ENCODE measurements at places on chromosomes 4 and X. TPM values are rescaled to one million over a fixed set of nuclear protein-coding genes. Genes with fewer than 3 reads are reported as not detected.
A peak's percentile ranks its signal among the peaks of the same experiment; 100 is the strongest.

- DNase-seq: no peak
Measured at GRCh38 chr4:38170338-38171169, 210.4 kb downstream of the PTTG2 start.

GRCh38 chr4:3374011-3374645, 67.6 kb upstream of the HGFAC start:
- peak; percentile 52 for DNase-seq

DNA sequence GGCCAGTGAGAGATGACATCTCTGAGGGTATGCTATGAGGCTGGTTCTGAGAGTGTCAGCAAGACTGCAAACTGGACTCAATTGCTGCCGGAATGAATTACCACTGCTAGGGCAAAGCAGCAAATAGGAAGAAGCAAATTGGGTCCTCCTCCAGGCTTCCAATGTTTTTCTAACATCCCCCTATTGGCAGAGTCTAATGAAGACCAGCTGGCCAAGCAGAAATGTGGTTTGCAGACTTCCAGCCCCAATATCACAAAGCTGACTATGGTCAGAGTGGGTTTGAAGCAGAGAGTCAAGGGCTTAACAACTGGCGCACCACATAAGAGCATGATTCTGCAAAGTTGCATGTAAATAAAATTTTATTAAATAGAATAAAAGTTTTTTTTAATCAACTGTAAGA, 225.4 kb upstream of the GLRA2 start:
- no peak for DNase-seq

DNA sequence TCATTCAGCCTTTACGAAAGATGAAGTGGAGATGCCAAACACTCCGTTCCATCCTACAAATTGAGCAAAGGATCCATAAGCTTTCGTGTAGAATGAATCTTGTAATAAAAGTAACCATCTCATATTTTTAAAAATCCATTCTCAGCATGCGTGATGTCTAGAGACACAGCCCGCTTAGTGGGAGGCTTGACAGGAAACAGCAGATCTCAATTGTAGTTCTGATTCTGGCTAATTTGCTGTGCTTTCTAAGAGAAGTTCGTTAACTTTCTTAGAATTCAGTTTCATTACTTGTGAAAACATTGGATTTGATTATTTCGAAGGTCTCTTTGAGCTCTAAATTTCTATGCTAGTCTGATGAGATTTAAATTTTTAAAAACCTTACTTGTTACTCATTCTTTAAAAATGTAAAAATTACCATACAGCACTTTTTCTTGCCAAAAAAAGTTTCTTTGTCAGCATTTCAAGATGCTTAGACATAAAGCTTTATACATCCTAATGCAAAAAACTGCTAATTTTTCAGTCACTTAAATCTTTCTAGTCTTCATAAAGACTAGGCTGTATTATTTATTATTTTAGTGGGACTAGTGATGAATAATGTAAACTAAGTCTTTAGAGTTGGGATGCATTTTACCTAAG, 66.9 kb upstream of the NEIL3 start:
- DNase-seq: no peak

GRCh38 chr4:153084980-153085630, 119.1 kb upstream of the TRIM2 start:
- peak; percentile 54 for DNase-seq

DNA sequence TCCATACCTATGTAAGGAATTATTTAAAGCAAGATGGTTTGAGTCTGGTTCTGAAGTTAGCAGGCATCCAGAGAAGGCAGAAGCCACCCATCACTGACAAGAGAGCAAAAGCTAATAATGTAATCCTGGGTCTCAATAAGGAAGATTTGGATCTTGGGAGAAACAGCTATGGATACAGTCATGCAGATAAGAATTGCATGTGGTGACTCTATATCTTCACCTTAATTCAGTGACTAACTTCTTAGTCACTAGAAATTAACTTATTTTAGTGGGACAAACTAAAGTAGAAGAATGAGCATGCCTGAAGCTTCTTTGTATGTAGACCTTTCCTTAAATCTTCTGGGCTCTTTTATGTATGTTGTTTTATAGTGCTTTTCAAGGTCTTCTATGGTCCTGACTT, 66.6 kb downstream of the ATP10D start:
- no peak for DNase-seq

GRCh38 chr4:155411546-155411945, 34.8 kb upstream of the MAP9 start:
- DNase-seq: no peak

DNA sequence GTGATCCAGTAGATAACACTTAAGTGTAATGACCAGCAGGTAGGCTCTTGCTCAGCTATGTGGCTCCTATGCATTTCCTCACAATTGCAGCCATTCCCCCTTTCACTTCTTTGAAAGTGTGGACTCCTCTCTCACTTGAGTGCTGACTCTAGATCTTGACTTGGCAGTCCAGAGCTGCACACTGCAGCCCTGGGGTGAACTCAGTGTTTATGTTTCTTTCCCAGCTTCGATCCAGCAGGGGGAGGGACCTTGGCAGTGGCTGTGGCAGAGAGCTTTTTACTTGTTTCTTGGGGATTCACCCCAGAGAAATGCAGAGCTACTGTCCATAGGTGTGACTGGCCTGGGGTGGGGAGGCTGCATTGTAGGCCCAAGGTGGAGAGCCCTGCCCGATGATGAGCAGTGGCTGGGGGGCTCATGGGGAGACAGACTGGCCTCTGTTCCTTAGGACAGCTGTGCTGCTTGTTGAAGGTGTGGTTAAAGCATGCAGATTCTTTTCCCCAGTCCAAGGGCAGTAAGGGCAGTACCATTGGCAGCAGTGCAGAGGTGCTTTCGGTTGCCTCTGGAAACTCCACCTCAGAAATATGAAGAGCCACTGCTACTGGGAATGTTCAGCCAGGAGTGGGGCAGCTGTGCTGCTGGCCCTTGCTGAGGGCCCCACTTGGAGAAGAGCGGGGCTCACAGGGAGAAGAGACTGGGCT, 134.7 kb downstream of the SH3BGRL start:
- no peak for DNase-seq

GRCh38 chrX:51975360-51975759, 81.9 kb downstream of the MAGED1 start:
- no peak for DNase-seq

- no peak for DNase-seq
Measured at GRCh38 chr4:150047546-150047945, 30.7 kb upstream of the DCLK2 start.

Gene CSAG2
- 0.28 TPM for total RNA-seq

DNA sequence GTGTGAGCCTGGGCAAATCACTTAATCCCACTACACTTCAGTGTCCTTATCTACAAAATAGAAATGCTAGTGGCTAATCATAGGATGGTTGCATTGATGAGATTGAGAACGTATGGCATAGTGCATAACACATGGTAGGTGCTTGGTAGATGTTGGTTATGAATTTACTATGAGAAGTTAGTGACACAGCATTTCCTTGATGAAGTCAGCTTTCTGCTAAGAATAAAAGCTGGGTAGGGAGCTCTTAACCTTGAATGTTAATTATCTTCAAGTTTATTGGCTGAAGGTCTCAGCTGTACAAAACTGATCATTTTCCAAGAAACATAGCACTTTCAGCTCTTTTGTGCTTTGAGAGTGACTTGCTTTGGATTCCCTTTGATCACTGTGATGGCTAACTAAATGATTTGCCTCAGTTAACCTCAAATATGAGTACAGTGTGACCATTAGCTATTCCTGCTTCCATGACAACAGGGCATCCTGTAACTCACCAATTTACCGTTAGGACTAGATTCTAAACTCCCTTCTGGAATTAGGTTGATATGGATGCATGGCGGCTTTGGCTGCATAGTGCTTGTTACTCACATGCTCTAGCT, 17.8 kb downstream of the PDK3 start:
- no peak for DNase-seq

Gene DMRTC1
- not detected for total RNA-seq

GRCh38 chr4:152278505-152279233, 257.2 kb downstream of the FBXW7 start:
- peak; percentile 63 for DNase-seq

Gene TCEAL2
- total RNA-seq: 7.5 TPM

- DNase-seq: peak; percentile 37
Measured at GRCh38 chrX:119870626-119871131, 854 bp downstream of the RNF113A start.

Gene ITGB1BP2
- 4.2 TPM for total RNA-seq

DNA sequence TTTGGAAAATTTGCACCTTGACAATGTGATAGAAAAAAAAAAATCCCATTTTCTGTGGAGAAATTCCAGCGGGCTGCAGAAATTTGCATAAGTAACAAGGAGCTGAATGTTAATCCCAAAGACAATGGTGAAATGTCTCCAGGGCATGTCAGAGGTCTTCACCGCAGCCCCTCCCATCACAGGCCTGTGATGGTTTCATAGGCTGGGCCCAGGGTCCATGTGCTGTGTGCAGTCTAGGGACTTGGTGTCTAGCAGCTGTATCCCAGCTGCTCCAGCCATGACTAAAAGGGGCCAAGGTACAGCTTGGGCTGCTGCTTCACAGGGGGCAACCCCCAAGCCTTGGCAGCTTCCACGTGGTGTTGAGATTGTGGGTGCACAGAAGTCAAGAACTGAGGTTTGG, 85.2 kb downstream of the ADGRA3 start:
- no peak for DNase-seq

Gene DUSP21
- total RNA-seq: not detected

- DNase-seq: no peak
Measured at GRCh38 chrX:26409636-26410035, 193.7 kb downstream of the MAGEB5 start.

DNA sequence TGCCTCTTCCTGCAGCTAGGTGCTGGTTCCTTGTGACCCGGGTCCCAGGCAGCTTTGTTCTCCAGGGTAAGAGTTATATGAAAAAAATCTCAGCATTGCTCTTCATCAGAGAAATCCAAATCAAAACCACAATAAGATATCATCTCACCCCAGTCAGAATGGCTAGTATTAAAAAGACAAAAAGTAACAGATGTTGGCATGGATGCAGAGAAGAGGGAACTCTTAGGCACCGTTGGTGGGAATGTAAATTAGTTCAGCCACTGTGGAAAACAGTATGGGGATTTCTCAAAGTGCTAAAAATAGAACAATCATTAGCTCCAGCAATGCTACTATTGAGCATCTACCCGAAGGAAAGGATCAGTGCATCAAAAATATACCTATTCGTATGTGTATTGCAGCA, 61.5 kb downstream of the SORCS2 start:
- no peak for DNase-seq

- DNase-seq: no peak
Measured at GRCh38 chr4:80007745-80008149, 65.3 kb downstream of the ANTXR2 start.

Gene RNF212
- total RNA-seq: 59.8 TPM

Gene PORCN
- total RNA-seq: 23.8 TPM

- DNase-seq: no peak
Measured at GRCh38 chr4:53455766-53456165, 78.3 kb downstream of the FIP1L1 start.

DNA sequence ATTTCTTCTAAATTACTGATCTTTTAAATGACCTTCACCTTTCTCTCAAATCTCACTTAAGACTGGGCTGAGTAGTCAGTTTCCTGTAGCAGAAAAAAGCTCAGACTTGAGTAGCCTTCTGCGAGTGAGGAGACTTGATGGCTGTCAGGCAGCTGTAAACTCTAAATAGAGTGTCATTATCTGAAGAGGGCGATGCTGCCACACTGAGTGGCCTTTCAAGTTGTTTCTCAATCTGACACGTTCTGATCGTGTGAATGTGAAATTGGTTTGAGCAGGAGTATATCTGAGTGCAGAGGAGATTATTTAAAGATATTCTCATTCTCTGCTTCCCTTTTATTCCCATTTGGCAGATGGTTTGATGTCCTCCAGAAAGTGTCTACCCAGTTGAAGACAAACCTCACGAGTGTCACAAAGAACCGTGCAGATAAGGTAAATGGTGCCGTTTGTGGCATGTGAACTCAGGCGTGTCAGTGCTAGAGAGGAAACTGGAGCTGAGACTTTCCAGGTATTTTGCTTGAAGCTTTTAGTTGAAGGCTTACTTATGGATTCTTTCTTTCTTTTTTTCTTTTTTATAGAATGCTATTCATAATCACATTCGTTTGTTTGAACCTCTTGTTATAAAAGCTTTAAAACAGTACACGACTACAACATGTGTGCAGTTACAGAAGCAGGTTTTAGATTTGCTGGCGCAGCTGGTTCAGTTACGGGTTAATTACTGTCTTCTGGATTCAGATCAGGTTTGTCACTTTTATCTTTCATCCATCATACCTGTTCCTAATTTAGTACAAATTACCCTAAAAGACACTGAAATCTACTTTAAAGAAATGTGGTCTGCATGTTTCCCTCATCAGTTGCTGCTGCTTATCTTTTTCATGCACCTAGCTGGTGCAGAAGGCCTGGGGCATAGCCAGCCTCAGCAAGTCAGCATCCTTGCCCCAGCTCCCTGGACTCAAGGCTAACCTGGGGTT, 74.3 kb upstream of the MSANTD1 start:
- DNase-seq: no peak

DNA sequence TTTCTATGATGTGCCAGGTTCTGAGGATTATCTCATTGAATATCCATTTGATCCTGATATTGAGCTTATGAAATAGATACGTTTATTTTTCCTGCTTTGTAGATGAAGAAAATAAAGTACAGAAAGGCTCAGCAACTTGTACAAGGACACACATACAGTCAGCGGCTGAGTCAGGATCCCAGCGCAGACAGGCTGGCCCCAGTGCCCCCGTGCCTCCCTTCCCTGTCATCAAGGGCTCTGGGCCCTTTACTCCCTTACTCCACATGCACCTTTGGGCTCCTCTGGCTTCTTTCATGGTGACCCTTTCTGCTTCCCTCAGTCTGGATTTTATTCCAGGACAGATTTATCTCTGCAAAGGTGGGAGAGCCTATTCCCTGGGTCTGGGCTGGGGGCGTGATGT, 12.8 kb downstream of the RASL11B start:
- DNase-seq: no peak

DNA sequence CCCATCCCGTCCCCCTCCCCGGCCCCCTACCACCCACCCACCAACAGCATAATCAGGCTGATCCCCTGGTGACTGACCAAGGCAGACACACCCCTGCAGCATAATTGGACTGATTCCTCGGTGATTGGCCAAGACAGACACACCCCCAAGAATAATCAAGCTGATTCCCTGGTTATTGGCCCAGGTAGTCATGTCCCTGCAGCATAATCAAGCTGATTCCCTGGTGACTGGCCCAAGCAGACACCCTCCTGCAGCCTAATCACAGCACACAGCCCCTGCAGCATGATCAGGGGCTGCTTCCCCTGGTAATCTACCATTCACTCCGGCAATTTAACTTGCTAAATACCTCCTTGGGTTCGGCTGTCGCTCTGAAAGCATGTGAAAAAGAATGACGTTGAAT, 47.5 kb upstream of the STS start:
- peak; percentile 59 for DNase-seq

GRCh38 chr4:2792396-2792710, 532 bp upstream of the SH3BP2 start:
- no peak for DNase-seq

DNA sequence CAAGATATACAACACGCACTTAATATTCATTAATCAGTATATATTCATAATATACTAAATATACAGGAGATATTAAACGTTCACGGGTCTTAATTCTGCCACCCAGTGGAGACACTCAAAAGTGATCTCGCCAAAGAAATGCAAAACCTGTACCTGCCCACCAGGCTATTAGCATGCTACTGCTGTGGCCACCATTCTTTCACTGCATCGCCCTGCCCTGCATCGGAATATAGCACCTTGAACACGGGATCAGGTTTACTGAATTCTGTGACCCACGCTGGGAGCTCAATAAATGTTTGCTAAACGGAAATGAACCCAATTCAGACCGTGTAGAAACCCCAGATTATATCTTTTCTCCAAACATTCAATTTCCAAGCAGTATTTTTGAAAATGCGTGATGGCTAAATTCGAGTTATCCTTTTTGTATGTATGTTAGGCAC, 840 bp upstream of the CLCN3 start:
- peak; percentile 34 for DNase-seq
